ENCODE measurements at places on chromosomes 7 and 10. TPM values are rescaled to one million over a fixed set of nuclear protein-coding genes. Genes with fewer than 3 reads are reported as not detected.
A peak's percentile ranks its signal among the peaks of the same experiment; 100 is the strongest.

- no peak for DNase-seq
These were observed 357.7 kb upstream of the LRRN3 start for GRCh38 chr7:110733221-110733620.

DNA sequence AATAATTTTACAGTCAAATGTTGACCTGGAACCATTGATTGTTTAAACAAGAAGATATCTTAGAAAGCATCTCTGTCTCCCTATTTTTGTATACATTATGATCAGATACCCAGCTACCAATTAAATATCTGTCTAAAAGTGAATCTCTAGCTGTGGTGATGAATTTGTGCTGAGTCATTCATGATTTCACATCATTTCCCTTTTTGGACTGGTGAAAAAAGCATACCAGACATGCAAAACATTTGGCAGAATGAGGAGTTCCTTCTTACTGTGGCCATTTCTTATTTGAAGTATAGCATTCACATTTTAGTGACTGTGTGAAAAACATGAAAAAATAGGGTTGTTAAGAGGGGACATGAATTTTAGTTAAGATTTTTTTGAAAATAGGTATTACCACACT, 98.0 kb upstream of the GATA3 start:
- peak; percentile 45 for DNase-seq

DNA sequence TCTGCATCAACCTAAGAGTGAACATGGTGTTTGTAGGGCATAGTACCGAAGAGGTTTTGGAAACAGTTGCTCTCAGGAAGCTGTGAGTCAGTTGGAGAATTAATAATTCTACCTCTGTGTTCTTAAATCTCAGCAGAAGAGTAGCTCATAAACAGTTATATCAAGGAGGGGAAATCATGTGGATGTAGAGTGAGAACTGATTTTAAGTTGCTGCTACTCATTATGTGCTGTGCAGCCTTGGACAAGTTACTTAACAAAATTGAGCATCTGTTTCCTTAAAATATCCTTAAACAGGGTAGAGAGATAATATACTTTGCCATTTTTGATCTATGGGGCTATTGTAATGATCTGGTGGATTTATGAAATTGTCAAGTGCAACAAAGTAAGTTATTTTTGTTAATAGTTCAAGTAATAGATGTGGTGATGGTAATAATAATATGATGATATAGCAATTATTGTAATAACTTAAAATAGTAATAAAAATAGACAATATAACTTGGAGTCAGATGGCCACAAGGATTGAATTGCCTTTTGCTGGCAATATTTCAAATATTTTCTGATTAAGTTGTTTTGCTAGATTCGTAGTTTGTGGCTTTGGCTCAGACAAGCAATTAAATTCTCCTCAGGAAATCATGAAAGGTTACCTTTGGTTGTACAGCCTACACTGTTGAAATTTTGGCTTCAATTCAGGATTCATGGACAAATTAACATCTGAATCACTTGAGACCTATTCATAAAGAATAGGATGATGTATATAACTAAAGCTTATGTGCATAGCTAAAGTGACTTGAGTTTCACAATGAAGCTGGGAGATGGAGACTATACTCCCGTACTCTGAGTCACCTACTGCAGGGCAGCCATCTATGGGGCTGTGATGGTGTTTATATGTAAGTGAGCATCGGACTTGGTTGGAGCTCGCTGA, 228.5 kb downstream of the CDK14 start:
- DNase-seq, result peak; percentile 49

DNA sequence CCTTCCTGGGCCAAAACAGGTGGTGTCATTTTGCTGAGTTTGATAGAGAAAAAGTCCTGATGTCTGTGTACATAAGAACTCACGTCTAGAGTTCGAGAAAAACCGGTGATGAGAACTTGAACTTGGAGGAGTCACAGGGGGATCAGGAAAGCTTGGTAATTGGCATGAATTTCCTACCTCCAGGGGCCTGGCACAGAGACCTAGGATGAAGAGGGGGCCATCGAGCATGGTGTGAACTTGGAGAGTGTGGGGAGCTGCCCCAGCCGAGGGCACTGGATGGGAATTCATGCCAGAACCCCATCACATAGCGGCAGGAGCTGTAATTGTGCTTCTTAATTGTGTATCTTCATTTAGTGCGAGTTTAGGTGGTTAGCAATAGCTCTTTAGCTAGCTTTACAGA, 82.2 kb downstream of the CUX1 start:
- no peak for DNase-seq

The LANCL2 gene
- 18.0 TPM for polyA plus RNA-seq

DNA sequence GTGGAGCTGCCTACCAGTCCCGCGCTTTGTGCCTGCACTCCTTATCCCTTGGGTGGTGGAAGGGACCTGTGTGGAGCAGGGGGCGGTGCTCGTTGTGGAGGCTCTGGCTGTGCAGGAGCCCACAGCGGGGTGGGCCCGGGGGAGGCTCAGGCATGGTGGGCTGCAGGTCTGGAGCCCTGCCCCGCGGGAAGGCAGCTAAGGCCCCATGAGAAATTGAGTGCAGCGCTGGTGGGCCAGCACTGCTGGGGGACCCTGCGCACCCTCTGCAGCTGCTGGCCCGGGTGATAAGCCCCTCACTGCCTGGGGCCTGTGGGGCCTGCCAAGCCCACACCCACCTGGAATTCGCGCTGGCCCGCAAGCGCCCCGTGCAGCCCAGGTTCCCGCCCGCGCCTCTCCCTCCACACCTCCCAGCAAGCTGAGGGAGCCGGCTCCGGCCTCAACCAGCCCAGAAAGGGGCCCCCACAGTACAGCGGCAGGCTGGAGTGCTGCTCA, 859.6 kb upstream of the KCND2 start:
- DNase-seq, result no peak

The HOXA11 gene
- 0.14 TPM for polyA plus RNA-seq

The C10orf67 gene
- 0.14 TPM for polyA plus RNA-seq

The KIF11 gene
- polyA plus RNA-seq, result 5.2 TPM

DNA sequence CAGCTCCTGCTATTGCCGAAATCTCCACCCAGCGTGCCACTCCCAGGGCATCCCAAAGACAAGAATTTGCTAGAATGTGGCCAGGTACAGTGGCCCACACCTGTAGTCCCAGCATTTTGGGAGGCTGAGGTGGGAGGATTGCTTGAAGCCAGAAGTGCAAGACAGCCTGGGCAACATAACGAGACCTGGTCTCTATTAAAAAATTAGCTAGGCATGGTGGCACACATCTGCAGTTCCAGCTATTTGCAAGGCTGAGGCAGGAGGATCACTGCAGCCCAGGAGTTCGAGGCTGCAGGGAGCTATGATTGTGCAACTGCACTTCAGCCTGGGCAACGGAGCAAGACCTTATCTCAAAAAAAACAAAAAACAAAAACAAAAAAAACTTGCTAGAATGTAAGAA, 73.3 kb upstream of the LYZL2 start:
- DNase-seq, result no peak
